DMS53 (cell line): ENCODE measurements at places on chromosomes 16 and 17.
A peak's percentile ranks its signal among the peaks of the same experiment; 100 is the strongest.

- DNase-seq = peak; percentile 62
Measured at GRCh38 chr17:45096141-45096540, 35.0 kb downstream of the NMT1 start.

DNA sequence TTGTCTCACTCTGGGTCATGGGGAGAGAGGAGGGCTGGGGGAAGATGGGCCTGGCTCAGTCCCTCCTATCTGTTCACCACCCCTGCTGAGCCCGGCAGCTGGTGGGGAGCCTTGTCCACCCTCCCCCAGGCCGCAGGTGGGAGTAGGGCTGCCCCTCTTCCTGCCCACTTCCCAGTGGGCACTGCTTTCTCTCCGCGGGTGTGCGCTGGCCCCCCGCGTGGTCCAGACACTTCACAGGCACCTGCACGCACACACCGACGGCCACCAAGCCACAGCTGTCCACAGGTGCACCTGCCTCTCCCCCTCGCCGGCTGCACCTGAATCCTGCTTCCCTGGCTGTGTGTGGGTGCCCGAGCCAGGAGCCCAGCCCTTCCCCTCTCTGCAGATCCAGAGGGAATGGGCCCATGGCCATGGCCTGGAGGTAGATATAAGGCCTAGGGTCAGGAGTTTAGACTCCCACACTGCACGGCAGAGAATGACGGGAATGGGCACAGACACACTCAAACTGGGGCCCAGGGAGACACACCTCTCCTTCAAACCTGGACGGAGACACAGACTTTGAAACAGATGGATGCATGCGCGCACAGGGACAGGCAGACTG, 2.0 kb downstream of the NHERF2 start:
- DNase-seq = peak; percentile 44

DNA sequence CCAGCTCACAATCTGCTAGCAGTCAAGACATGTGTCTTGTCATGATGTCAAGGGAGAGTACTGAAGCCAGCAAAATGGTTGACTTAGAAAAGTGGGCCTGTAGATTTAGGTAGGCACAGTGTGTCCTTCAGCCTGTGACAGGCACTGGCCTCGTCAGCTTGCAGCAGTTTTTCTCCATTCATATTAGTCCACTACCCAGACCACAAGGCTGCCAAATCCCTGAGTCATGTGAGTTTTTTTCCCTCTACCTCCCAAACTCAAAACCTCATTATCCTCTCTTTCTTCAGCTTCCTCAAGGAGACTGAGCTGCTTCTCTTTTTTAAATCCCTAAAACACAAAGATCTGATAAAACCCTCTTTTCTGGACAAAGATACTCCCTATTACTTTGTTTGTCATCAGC, 102.6 kb upstream of the HS3ST3A1 start:
- no peak for DNase-seq

DNA sequence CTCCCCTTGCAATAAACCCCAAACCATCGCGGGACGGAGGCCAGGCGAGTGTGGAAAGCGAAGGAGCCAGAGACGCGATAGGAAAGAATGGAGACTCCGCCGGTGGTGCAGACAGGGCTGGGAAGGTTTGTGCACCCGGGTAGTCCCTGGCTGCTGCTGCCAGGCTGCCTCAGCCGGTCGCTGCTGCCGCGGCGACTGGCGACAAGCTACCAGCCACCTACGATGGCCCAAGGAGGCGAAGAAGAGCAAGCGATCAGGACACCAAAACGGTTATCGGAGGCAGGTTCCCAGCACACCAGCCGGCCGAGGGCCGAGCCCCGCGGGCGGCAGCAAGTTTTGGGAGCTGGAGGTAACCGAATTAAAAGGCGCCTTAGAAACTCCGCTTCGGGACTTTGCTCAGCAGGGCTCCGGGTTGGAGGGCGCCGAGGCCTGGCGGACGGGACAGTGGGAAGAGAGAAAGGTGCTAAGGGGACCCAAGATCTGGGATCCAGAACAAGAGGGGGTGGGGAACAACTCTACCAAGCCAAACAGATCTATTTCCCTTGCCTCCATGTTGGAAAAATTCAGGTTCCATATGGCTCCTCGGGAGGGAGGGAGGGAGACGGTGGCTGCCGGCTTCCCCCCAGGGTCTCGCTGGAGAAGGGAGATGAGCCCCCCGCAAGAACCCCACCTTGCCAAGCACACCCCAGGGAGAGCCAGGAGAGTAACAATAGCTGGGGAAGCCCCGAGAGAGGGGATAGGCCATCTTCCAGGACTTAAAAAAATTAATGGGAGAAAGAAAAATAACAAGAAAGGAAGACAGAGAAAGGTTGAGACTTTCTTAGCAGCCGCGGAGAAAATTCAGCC, 9.7 kb upstream of the HOXB2 start:
- no peak for DNase-seq

- peak; percentile 67 for DNase-seq
Measured at GRCh38 chr16:85453194-85453678, 159.9 kb upstream of the GSE1 start.

DNA sequence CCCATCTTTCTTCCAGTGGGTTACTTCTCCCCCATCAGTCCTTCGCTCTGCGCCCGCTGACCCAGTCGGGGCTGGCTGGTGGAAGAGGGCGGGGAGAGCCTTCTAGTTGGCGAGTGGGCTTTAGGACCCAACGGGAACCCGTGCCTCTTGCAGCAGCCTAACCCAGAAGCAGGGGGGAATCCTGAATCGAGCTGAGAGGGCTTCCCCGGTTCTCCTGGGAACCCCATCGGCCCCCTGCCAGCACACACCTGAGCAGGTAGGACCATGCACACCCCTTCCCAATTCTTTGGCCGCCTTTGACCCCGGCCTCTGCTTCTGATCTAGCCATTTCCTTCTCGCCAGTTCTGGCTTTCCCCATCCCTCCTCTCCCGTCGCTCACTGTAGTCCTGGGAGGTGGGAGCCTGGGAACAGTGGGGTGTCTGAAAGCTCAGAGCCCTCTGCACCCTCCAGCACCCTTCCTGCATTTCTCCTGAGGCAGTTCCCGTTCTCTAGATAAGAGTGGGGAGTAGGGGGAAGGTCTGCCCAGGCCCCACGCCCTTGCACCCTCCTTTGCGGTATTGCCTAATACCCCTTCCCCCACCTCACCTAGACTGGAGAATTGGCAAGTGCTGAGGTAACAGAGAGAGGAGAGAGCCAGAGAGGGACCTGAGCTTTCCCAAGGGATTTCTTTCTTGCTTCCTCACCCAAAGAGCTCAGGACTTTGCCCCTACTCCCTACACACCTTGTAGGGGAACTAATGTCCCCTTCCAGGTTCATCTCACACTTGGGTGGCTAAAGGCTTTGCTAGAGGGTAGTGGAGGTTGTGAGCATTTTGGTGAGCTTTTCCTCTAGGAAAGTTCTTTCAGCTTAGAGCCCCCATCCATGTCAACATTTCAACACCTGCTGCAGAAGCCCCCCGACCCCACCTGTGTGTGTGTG, at the start of gene RARA:
Gene RARA, plus strand, starts transcription at position 150 of the 918 bp plus-strand sequence. CDS start 22,039 bp downstream, outside the sequence.
- peak; percentile 11 for DNase-seq

DNA sequence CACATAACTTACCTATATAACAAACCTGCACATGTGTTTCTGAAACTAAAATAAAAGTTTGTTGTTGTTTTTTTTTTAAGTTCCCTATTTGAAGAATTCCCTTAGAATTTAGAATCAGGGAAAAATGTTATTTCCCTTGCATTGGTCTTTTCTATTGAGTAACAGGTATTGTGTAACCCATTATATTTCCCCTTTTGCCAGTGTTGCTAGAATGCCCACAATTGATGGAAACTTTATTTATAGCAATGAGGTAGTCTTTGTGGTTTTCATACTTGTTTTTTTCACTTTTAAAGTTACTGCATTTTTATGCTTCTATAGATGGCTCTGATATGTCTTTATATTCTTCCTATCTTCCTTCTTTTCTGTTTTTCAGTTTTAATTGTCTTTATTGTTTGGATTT, 3.9 kb downstream of the NLRP1 start:
- no peak for DNase-seq

DNA sequence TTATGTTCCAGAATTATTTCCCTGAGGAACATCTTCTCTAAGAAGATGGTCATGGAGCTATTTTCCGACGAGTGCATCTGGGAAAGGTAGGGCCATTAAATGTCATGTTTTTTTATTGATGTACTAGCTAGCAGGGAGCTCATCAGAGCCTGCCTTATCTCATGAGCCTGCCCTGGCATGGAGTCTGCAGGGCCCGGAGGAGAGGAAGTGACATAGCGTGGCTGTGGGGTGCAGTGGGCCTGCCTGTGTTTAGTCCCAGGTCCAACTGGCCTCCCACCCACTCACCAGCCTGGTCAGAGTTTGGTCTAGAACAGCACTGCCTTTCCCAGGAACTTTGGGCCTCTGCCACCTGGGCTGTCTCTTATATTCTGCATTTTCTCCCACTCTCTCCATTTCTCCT, 389.8 kb downstream of the SNX29 start:
- DNase-seq = no peak

DNA sequence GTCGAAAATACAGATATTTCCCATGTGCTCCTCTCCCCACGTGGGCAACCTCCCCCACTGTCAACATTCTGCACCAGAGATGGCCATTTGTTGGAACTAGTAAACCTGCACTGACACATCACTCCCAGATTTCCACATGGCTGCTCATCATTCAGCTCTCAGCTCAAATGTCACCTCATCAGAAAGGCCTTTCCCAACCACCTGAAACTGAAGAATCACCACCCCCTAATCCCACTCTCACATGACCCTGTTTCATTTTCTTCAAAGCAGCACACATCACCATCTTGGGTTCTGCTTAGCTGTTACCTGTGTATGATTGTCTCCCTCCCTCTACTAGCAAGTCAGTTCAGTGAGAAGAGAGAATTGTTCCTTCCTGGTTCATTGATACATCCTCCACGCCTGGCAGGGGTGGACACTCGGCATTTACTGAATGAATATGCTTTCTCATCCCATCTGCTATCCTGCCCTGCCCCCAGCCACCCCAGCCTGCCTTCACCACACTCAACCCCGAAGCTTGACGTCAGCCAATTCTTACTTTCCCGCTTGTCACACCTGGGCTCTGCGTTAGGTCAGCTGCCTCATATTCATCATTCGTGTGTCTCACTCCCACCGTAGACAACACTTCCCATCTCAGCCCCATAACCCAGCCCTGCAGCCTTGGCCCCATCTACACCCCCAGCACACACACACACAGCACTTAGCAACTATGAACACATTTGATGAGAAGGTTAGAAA, 1.5 kb downstream of the C17orf114 start:
- DNase-seq = peak; percentile 90

DNA sequence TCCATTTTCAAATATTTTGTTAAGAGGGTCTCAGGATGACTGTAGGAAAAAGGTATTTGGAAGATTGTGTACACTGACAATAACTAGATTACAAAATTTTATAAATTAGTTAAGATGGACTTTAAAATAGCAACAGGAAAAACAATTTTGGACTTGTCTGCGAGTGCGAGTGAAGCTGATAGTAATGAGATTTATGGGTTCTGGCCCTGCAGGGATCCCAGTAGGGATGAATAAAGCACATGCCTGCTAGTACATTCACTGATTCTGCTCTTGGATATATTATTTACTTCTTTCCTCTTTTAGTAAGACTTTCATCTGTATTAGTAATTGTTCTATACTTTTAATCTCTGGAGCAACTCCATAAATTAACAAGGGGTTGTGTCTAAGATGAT, 28.2 kb downstream of the PRKCA start:
- DNase-seq = no peak

DNA sequence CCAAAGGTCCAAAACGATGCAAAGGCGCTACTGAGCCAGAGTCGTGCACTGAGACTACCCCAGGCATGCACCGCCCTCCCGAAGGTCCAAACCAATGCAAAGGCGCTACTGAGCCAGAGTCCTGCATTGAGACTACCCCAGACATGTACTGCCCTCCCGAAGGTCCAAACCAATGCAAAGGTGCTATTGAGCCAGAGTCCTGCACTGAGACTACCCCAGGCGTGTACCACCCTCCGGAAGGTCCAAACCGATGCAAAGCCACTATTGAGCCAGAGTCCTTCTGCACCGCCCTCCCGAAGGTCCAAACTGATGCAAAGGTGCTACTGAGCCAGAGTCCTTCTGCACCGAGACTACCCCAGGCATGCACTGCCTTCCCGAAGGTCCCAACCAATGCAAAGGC, 27.1 kb downstream of the SLC43A2 start:
- DNase-seq = no peak

- no peak for DNase-seq
Measured at GRCh38 chr16:75308011-75308410, 56.6 kb upstream of the BCAR1 start.

DNA sequence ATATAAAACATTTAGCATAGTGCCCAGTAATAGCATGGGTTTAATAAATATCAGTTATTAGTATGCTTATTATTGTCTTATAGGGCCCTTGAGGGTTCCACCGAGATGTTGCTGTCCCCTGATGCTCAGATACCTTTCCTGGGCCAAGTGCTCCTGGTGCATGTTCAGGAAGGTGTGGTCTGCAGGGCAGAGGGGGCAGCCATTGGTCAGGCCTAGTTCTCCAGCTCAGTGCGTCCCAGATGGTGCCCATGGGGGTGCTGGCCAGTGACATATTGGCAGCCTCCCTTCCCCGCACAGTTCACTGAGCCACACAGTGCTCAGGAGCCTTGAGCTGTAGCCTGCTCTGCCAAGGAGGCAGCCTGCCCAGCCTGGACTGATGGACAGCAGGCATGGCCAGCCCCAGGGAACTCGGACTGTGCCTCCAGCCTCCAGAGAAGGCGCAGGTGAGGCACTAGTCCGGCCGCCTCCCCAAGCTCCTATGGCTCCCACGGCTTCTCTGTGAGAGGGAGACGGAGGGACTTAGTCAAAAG, 7.7 kb upstream of the GRIN2A start:
- DNase-seq = no peak

GRCh38 chr17:44540246-44541084, 16.8 kb upstream of the FZD2 start:
- DNase-seq = no peak

DNA sequence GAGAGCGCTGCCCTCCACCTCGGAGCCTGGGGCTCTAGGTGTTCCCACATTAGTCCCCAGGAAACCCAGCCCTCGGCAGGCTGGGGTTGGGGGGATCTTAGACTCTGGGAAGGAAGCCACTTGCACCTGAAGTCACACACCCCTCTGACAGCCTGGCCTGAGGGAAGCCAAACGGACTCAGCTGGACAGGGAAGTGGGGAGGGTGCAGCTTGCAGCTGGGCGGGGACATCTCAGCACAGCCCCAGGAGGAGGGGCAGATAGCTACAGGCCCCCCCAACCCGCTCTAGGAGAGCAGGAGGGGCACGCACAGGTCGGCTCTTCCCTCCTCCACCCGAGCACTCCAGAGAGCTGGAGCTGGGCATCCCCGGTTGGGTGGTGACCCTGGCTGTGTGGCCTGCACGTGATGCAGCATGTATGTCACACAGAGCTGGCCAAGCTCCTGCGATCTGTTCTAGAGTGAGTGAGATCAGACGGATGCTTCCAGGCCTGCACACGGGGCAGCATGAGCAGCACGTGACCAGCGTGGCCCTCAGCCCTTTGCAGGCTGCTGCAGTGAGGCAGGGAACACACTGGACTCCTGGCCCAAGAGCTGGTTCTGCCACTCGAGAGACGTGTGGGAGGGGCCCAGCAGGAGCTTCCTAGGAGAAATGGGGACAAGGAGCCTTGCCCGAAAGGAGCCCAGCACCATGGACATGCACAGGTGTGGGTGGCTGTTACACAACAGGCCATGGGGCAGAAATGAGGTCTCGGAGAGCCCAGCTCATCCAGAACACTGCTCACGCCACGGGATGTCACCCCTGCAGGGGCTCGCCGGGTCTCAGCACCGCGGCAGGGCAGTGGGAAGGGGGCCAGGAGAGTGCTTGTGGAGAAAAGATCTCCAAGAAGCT, 15.4 kb downstream of the KIFC3 start:
- no peak for DNase-seq
